ENCODE measurements at places on chromosomes 16 and 17. TPM values are rescaled to one million over a fixed set of nuclear protein-coding genes. Genes with fewer than 3 reads are reported as not detected.
A peak's percentile ranks its signal among the peaks of the same experiment; 100 is the strongest.

- no peak for DNase-seq
Observed at GRCh38 chr17:4920351-4921048, 11.6 kb upstream of the GP1BA start.

PGP gene
- total RNA-seq: 35.9 TPM

DNA sequence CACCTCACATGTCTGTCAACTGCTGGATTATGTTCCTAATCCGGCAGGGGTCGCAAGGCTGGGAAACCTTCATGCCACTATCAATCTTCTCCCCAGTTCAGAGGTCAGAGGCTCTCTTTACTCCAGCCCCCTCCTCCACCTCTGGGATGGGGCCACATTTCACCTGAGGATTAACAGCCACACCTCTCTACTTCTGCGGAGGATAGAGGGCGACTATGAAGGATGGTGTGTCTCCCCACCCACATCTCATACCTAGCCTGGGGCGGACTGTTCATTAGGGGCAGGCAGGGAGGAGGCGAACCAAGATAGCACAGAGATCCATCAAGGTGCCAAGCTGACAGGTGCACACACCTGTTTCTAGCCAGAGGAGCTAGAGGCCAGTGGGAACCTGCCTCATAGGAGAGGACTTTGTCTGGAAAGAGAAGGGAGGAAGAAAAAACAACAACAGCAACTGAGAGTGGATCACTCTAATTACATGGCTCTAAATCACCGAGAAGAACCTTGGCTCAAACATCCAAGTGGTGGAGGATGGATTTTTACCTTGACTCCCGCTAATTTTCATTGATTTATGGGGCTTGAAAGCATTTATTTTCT is 41.9 kb upstream of the SKAP1 start:
- DNase-seq: no peak

GPATCH8 gene
- total RNA-seq: 19.0 TPM

KATNIP gene
- 4.5 TPM for total RNA-seq

DNA sequence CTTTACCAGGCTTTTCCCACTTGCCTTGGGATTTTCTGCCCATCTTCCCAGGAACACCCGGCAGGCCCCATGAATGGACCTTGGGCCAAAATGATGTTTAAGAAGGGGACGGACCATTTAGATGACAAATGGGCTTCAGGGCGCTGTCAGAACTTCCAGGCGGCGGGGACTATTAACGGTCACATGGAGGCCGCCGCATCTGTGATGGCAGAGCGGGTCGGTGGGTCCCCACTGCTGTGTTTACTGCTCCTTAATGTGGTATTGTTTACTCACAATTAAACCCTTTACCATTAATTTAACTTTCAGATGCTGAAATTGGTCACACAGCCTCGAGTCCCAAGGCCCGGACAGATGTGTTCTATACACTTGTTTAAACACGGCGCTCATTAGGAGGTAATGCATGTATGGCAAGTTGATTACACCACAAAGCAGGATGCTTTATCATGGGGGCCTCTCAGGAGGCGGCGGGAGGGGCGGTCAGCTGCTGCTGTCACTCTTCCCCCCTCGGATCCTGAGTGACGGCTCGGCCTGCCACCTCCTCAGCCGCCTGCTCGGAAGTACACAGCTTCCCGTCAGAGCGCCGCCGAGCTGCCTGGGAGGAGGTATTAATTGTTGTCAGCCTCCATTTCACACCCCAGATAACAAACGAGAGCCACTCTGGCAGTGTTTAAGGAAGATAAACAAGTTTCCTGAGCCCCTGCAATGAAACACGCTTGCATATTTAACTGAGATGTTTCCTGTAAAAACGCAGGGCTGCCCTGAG is 83.9 kb upstream of the IRX3 start:
- peak; percentile 34 for DNase-seq

ATP2A3 gene
- total RNA-seq: 3.4 TPM

DNA sequence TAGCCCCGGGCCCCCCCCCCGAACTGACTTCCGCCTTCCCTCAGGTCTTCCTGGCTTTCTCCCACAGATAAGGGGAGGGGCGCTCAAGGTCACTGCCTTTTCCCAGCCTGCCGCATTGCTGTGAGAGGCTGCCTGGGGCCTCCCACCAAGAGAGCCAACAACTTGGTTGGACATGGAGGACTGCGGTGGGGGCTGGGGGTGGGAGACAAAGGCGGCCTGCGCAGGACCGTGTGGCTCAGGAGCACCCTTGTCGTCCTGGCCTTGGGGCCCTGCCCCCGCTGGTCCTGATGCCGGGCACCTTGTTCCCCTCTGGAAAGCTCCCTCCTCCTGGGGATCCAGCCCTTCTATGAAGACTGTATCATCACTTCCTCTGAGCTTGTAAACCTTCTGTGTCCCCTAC is 105.6 kb upstream of the FOXF1 start:
- DNase-seq: no peak

NR1D1 gene
- 61.1 TPM for total RNA-seq

GRCh38 chr16:26091511-26091910 is 399.8 kb downstream of the HS3ST4 start:
- DNase-seq: no peak

GSPT1 gene
- total RNA-seq: 202 TPM

NPIPA8 gene
- total RNA-seq: not detected

GRCh38 chr16:74749291-74750055 is 25.1 kb downstream of the FA2H start:
- DNase-seq: no peak

GRCh38 chr17:77848257-77848656 is 110.2 kb upstream of the TNRC6C start:
- DNase-seq: no peak

- DNase-seq: no peak
Observed at GRCh38 chr16:8621222-8621571, 301 bp upstream of the METTL22 start.

- DNase-seq: peak; percentile 62
Observed at GRCh38 chr17:20955427-20956323, 87.1 kb downstream of the USP22 start.

GRCh38 chr17:46044286-46044928 is 45.4 kb downstream of the STH start:
- peak; percentile 53 for DNase-seq

DNA sequence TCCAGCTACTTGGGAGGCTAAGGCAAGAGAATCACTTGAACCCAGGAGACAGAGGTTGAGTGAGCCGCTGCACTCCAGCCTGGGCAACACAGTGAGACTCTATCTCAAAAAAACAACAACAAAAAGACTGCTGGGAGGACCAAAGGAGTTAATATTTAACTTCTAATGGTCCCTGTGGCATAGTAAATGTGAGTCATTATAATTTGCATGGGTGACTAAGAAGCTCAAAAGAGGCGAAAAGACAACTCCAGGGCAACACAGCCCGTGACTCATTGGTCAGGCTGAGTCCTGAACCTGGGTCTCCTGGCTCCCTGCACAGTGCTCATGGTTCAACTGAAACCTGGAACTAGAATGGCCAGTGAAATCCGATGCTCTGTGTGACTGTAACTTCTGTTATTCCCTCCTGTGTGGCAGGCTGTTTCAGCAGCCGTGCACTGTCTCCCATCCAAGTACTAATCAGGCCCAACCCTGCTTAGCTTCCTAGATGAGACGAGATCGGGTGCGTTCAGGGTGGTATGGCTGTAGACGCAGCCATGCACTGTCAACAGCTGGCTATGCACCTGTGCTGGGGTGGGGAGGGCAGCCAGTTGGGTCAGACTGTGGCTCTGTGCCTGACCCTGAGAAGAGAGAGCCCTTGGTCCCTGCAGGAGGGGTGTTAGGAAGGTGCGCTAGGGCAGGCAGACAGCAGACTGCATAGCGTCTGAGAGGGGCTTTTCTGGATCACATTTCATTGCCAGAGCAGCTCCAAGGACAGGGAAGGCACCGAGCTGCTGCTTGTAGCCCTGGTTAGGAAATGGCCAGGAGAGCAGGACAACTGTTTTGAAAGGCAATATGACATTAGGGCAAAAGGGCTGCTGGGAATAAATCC is 14.5 kb upstream of the GPRC5C start:
- DNase-seq: peak; percentile 42

- DNase-seq: no peak
Observed at GRCh38 chr16:25264597-25264996, 7.0 kb upstream of the ZKSCAN2 start.

- no peak for DNase-seq
Observed at GRCh38 chr17:36001862-36002603, 680 bp upstream of the CCL15 start.

PKMYT1 gene
- 1.2 TPM for total RNA-seq

OSGIN1 gene
- total RNA-seq: 33.7 TPM

- DNase-seq: peak; percentile 66
Observed at GRCh38 chr16:84952335-84953189, 58.8 kb downstream of the ZDHHC7 start.

- no peak for DNase-seq
Observed at GRCh38 chr17:14940938-14941265, 324.2 kb downstream of the PMP22 start.

DNA sequence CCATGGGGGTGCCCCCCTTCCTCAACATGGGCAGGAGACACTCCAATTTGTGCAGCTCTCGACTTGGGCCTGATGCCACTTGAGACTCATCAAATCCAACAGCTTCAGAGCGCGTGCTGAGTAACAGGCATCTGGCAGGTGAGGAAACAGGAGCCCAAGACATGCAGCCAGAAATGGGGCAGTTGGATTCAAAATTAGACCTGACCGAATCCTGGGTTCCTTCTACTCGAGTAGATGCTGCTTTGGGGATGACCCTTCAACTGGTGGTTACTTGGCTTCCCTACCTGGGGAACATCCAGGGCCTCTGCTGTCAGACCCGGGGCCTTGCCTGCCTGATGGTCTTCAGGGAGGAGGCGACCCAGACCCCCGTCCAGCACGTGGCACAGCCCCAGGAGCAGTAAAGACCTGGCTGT is 488 bp upstream of the NTN3 start:
- DNase-seq: no peak

ZNF287 gene
- 2.5 TPM for total RNA-seq

CD300A gene
- 1.4 TPM for total RNA-seq

DNA sequence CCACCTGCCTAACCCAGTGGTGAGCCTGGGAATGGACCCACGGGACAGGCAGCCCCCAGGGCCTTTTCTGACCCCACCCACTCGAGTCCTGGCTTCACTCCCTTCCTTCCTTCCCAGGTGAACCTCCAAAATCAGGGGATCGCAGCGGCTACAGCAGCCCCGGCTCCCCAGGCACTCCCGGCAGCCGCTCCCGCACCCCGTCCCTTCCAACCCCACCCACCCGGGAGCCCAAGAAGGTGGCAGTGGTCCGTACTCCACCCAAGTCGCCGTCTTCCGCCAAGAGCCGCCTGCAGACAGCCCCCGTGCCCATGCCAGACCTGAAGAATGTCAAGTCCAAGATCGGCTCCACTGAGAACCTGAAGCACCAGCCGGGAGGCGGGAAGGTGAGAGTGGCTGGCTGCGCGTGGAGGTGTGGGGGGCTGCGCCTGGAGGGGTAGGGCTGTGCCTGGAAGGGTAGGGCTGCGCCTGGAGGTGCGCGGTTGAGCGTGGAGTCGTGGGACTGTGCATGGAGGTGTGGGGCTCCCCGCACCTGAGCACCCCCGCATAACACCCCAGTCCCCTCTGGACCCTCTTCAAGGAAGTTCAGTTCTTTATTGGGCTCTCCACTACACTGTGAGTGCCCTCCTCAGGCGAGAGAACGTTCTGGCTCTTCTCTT is 2.6 kb upstream of the STH start:
- no peak for DNase-seq

- no peak for DNase-seq
Observed at GRCh38 chr17:79835953-79836509, 3.2 kb downstream of the CBX4 start.

DNA sequence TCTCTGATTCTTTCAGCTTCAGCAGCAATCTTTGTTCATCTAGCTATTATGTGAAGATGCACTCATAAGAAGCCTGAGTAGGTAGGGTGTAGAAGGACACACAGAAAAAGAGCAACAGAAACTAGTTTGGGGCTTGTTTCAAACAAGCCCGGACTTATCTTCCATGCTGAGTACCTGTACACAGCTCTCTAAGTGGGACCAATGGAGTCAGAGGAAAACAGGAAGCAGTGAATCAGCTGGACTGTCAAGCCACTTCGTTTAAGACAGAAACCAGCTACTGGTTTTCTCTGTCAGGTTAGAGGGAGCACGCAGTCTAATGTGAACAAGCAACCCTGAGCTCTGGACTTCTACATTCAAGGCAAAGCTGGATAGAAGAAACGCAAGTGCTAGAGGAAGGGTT is 16.0 kb downstream of the MAP2K6 start:
- no peak for DNase-seq

DNA sequence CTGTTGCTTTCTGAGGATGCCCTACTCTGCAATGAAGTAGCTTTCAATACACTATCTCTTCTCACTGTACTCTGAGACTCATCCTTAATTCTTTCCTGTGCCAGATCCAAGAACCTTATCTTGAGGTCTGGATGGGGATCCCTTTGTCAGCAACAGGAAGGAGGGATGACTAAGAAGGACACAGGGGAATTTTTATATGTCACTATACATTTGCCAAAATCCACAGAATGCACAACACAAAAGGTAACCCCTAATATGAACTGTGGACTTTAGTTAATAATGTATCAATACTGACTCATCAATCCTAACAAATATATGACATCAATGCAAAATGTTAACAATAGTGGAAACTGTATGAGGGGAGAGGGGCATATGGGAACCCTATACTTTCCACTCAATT is 4.7 kb upstream of the RBBP6 start:
- DNase-seq: no peak

GRIN2A gene
- 0.62 TPM for total RNA-seq

GRCh38 chr17:2214929-2215615 is 88.5 kb downstream of the SMG6 start:
- DNase-seq: peak; percentile 54

DNA sequence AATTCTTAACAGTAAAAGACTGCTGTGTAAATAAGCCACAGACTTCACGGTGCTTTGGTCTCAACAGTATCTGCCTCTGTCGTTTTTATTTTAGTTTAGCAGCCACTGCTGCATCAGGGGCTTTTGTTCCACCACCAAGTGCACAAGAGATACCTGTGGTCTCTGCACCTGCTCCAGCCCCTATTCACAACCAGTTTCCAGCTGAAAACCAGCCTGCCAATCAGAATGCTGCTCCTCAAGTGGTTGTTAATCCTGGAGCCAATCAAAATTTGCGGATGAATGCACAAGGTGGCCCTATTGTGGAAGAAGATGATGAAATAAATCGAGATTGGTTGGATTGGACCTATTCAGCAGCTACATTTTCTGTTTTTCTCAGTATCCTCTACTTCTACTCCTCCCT is 7.9 kb downstream of the HERPUD1 start:
- no peak for DNase-seq

NEUROD2 gene
- not detected for total RNA-seq

PITPNM3 gene
- 0.32 TPM for total RNA-seq

DNA sequence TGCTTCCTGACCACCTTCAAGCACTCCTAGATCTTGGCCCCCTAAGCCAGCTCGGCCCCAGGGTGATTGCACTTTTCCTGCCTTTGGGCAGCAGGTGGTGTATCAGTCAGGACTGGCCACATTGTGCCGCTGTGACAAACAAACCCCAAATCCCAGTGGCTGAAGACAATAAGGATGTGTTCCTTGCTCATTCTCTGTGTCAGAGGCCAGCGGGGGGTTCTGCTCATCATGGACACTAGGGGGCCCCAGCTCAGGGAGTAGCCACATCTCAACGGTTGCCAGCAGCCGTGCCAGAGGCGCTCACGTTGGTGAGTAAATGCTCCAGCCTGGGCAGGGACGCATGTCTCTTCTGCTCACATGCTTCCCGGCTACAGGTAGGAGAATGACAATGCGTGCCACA is 60.4 kb downstream of the ZDHHC7 start:
- DNase-seq: no peak

RPTOR gene
- 36.3 TPM for total RNA-seq

CES1 gene
- 1.3 TPM for total RNA-seq
